Endothelial cell of umbilical vein (primary cell): ENCODE measurements at places on chromosomes 13 and 19. TPM values are rescaled to one million over a fixed set of nuclear protein-coding genes. Genes with fewer than 3 reads are reported as not detected.
A peak's percentile ranks its signal among the peaks of the same experiment; 100 is the strongest.

The USHBP1 gene
- 16.2 and 20.4 TPM in 2 replicates for polyA plus RNA-seq

The ZNF730 gene
- polyA plus RNA-seq = 0.39 and 0.76 TPM in 2 replicates

The RYR1 gene
- polyA plus RNA-seq = under 0.01 TPM in 1 of 2 replicates, not detected in the other

The KATNAL1 gene
- polyA plus RNA-seq = 6.9 and 7.2 TPM in 2 replicates

The KLK4 gene
- polyA plus RNA-seq = not detected in 2 replicates

The GARIN5A gene
- polyA plus RNA-seq = 0.65 and 0.76 TPM in 2 replicates

The DENND1C gene
- polyA plus RNA-seq = not detected in 2 replicates

The ARRDC5 gene
- 0.04 and 0.18 TPM in 2 replicates for polyA plus RNA-seq

The LILRA5 gene
- polyA plus RNA-seq = not detected in 2 replicates

The PRRG2 gene
- polyA plus RNA-seq = 2.9 and 3.0 TPM in 2 replicates

The ZNF577 gene
- polyA plus RNA-seq = 3.1 and 4.7 TPM in 2 replicates

- DNase-seq = no peak
These were observed 108.6 kb downstream of the TNFRSF19 start for GRCh38 chr13:23678795-23679194.

- DNase-seq = no peak
These were observed 178.0 kb downstream of the KCTD12 start for GRCh38 chr13:76708138-76708688.

- DNase-seq = no peak
These were observed 36.7 kb downstream of the POU4F1 start for GRCh38 chr13:78566631-78567030.

- DNase-seq = no peak
These were observed 1.3 kb downstream of the ATP7B start for GRCh38 chr13:52009946-52010345.

GRCh38 chr13:78701383-78701782 lies 42.4 kb upstream of the OBI1 start:
- peak; percentile 40 for DNase-seq

GRCh38 chr19:23512151-23512925 lies 117.1 kb upstream of the ZNF91 start:
- DNase-seq = no peak

DNA sequence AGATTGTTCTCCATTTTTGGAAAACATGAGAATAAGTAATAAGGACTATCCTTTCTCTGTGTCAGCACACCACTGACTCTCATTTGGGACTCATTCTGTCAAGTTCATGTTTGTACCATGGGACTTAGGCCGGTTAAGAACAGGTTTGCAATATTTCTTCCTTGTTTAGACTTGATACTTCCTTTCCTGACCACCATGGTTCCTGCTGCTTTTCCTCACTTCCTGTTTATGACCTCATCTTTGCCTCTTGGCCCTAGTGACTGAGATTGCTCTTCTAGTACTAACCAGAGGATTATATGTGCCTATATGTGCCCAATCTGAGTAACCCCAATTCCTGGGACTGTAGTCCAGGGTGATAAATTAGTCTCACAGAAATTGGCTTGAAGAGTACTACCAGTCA lies 32.5 kb upstream of the NDFIP2 start:
- peak; percentile 40 for DNase-seq

DNA sequence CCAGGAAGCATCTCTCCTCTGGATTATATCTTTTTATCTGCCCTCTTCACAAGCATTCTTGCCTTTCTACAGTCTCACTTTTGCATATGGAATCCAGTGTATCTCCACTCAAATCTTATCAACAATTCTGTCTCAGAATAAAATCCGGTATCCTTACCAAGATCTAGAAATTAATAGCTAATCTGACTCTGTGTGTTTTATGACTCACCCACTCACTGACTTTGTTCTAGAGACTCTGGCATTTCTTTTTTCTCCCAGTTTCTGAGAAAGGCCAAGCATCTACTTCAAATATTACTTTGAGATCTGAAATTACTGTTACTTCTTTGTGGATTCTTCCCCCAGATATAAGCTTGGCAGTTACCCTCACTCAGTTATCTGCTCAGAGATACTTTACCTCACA lies 913.5 kb upstream of the ATXN8OS start:
- DNase-seq = no peak

DNA sequence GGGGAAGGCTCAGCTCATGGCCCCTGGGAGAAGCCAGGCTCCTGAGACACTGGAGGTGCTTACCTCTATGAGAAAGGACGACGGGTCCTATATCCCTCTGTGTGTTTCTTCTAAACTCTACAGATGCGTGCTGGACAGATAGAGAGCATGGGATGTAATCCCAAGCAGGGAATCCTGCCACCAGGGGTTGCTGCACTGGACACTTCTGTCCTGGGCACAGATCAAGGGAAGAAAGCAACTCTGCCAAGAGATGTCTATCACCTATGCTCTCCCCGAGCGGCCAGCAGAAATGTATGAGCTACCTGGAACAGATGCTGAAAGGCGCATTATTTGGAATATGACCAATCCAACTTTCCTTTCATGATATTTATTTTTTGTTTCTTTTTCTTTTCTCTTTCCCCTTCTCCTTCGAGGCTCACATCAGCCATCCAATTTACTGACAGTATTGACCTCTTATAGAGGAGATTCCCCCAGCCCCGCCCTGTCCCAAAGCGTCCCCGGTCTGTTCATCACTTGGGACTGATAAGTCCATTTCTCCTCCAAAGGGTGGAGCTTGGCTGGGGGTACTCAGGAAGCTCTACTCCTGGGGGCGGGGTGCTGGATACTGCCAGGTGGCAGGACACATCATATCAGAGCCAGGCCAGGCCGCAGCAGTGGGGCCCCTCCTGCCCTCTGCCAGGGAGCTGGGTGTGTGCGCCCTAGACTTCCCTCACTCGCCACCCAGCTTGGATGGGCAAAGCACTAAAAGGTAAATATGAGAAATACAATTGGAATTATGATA lies 34.2 kb downstream of the TSHZ3 start:
- DNase-seq = no peak

- no peak for DNase-seq
These were observed 18.0 kb upstream of the ZNF681 start for GRCh38 chr19:23776507-23777205.

- DNase-seq = no peak
These were observed 1.2 kb downstream of the GTPBP3 start for GRCh38 chr19:17338433-17339078.

GRCh38 chr13:77740097-77740735 lies 42.7 kb downstream of the SLAIN1 start:
- DNase-seq = no peak

- peak; percentile 50 for DNase-seq
These were observed 49.0 kb upstream of the ZNF780A start for GRCh38 chr19:40139533-40140287.

DNA sequence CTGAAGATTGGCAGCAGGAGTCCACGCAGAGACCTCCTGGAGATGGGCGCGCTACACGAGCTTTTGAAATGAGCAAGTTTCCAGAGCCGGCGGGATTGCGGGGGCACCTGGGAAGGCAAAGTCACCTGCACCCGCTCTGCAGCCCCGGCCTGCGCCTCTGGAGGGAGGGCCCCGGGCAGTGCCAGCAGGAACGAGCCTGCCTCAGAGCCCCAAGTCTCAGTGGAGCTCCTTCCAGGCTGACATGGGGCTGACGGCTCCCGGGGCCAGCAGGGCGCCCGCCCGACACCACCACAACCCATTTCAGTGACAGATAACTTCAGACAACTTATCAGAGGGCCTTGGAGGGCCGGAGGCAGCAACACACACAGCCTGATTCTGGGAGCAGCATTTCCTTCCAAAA lies 45.0 kb downstream of the RASA3 start:
- no peak for DNase-seq

DNA sequence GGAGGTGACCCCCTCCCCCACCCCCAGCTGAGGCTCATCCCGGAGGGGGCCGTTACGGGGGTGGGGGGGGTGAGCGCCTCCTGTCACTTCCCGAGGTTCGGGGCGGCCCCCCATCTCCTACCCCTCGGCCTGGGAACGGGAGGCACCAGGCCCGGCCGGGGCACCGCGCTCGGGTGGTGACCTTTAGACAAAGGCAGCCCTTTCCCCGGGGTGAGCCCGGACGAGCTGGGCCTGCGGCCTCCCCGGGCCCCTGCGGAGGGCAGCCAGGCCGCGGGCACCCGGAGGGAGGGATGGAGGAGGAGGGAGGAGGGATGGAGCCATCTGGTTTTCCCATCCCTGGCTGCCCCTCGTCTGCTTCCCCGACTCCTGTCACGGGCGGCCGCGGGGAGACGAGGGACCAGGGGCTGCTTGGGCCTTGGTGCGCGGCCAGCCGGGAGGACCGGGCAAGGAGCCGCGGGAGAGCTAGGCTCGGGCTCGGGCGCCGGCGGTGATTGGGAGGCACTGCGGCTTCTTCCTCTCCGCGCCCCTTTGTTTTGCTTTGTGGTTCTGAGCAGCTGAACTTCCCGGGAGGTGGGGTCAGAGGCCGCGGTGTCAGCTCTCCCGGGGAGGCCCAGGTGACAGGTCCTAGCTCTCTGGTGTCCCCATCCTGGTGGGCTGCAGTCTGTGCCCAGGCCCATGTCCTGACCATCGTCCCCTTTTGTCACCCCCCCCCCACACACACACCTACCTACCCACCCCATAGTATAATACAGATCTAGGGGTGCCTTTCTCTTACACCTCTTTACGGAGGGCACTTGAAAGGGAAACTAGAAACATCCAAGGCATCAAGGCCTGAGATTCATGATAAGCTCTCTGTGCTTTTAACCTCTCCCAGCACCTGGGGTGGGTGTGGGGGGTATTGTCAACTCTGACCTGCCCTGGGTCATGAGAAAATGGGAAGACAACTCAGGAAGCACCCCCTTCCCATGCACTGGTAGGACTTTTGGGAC lies 1.3 kb downstream of the BICRA start:
- DNase-seq = peak; percentile 25

DNA sequence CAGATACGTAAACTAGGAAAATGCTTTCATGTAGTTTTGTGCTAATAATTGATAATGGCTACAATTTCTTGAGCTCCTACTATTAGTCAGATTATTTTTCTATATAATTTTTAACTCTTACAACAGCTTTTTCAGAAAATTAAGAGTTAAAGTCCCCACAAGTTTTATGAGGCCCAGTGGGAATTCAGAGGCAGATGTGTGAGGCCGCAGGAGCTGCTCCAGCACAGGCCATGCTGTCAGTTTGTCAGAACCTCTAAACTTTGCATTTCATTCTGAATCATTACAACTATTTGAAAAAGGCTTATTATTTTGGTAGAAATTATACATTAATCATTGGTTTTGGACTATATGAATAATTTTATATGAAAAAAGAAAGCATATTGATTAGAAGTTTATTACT lies 370.8 kb downstream of the MYO16 start:
- DNase-seq = no peak

DNA sequence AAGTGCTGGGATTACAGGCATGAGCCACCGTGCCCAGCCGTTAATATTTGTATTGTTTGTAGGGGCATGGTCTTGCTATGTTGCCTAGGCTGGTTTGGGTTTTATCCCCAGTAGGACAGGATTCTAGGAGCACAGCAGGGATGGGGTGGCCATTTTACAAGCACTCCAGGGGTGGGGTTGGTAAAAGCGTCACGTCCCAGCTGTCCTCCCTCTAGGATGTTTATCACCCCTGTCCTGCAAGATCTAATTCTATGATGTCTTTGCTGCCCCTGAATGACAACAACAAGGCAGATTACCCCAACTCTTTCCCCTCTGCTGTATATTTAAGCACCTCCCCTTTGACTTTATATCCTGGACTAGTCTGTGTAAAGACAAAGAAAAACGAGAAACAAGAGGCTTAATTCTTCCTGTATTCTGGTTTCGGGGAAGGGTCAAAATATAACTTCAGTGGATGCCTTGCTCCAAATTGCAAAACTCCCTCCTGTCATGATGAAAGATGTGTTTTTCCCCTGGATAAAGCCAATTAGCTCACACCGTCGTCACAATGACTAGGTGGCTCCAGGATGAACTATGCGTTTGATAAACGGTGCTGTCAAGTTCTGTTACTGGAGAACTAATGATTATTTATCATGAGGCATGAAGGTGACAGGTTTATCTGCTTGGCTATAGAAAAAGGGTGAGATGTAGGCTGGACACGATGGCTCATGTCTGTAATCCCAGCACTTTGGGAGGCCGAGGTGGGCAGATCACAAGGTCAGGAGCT lies 27.8 kb upstream of the OR1M1 start:
- no peak for DNase-seq

DNA sequence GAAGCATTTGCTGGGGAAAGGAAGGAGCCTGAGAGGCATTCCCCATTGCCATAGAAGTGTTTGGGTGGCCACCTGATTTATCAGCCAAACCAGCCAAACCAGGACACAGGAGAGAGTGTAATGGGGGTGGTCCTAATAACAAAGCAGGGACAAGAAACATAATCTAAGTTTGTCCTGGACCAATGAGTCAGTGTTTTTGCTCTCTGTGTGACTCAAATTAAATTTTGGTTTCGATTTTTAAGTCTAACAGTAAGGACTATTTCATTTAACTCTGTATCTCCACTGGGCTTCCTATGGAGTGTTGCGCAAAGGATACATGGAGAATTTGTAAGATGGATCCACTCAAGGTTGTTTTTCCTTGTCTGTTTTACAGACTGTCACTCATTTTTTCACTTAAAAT lies 19.5 kb upstream of the TRPC4 start:
- no peak for DNase-seq

DNA sequence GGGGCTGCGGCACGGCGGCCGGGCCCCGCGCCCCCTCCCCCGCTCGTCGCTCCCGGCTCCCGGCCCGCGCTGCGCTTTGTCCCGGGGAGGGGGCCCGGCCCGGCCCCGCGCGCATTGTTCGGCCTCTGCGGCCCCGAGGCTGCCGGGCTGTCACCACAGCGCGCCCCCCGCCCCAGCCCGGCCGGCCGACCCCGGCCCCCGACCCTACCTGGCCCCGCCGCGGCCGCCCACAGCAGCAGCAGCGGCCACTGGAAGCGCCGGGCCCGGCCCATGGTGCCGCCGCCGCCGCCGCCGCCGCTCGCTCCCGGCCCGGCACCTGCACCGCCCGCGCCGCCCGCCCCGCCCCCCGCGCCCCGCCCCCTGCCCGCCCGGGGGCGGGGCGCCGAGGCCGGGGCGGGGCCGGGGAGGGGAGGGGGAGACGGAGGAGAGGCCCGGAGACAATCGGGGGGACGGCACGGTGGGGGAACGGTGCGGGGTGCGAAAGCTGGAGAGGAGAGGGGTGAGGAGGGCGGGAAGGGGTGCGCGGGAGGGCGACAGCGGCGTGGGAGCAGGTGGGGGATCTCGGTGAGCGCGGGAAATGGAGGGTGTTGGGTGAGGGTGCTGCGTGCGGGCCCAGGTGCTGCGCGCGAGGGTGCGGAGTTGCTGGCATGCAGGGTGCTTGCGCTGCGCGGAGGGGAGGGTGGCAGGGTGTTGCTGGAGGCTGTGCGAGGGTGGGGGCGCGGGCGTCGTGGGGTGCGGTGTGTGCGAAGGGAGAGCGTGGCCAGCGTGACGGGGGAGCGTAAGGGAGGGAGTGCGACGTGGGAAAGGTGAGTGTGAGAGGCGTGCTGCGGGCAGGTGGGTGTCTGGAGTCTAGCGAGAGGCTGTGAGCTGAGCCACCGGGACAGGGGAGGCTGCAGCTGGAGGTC lies at the start of gene CADM4:
Gene CADM4 (minus strand): TSS at position 332 of the 905 bp plus-strand sequence. CDS start 60 bp downstream, at position 272.
- no peak for DNase-seq
